NCI-H1417 treated with DMSO at 0.1 percent for 48 hours (cell line): ENCODE measurements at places on chromosomes 2 and 18.

DNA sequence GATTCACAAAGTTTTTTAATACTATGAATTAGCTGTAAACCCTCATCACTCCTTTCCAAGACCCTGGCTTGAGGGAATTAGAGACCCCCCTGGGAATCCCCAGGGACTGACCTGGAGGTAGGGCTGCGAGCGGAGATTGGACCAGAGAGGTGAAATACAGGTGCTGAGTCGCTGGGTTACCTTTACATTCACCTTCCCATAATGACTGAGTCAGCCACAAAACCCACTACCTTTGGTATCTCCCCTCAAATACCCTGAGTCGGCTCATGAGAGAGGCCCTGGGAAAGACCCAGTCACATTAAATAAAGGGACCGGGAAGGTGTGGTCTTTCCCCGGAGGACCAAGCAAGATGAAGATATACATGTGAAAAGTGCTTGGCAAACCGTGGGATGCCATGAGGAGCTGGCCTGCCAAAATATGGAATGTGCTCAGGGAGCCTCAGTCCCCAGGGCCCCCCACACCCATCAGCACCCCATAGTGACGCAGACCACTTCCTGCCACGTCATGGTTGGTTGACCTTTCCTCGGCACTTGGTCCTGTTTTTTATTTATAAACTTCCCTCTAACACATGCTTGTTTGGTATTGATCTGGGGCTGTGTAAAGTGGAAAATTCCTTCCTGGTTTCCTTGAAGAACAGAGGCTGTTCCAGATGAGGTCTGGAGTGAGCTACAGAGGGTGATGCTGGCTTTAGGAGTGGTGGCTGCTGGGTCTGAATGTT is 51.4 kb downstream of the IL1RL2 start:
- DNase-seq = no peak

- no peak for DNase-seq
Observed at GRCh38 chr2:10031886-10032745, 11.2 kb upstream of the KLF11 start.

- no peak for DNase-seq
Observed at GRCh38 chr2:223594831-223595230, 7.3 kb downstream of the SCG2 start.

- DNase-seq = no peak
Observed at GRCh38 chr18:61086657-61087056, 246.6 kb upstream of the CDH20 start.

- no peak for DNase-seq
Observed at GRCh38 chr2:23312996-23313606, 71.9 kb upstream of the KLHL29 start.

DNA sequence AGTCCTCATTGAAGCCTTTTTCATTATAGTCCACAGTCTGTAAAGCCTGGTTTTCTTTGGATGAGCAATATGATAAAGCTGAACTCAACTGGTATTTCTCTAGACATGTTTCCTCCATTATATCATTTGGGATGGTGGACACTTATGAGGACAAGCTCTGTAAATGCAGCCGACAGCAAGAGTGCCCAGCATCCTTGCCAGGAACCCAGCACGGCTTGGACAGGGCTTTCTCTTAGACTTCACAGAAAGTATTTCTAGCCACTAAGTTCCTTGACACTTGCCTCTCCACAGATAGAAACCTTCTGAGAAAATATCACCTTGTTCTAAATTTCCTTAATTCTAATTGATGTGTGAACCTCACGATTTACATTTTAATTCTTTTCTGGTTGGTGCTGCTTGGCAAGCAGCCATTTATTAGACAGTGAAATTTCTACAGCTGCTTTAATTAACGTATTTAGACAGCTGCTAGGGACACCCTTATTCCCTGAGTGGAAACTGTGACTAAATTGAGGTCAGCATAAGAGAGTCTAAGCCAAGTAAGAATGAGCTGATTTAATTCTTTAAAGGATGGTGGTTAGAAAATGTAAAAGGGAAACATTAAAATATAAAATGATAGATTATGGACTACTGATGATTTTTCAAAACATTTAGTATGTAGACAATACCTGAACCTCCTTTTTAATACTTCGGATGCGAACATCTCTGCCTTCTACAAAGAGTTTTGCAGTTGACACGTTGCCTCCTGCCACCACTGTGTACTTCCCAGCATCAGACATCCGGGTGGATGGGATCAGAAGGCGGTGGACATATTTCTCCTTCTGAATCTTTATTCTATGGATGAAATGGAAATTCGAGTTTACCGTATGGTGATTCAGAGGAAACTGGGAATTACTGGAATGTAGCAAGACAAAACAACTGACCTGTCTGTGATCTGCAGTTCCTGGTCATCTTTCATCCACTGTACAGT is 39.8 kb downstream of the TTN start:
- peak; percentile 50 for DNase-seq

- no peak for DNase-seq
Observed at GRCh38 chr2:121473512-121473911, 57.2 kb upstream of the RNU4ATAC start.

DNA sequence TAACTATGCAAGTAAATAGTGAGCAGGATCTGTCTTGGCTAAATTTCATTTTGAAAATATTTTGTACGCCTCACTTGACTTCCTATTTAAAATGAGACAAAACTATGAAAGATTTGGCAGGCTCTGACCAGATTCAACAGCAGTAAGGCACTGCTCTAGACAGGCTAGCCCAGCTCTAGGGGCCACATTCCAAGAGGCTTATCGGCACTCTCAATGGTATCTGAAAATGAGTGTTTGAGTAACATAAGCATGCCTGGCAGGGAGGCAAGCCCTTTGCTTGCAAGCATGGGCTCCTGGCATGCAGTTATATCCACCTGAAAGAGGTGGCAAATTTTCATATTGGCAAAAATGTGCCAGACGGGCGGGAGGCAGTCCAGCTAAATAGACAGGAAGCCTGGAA is 10.5 kb downstream of the CAPN13 start:
- DNase-seq = no peak

- DNase-seq = no peak
Observed at GRCh38 chr2:75140288-75140687, 59.0 kb downstream of the TACR1 start.

DNA sequence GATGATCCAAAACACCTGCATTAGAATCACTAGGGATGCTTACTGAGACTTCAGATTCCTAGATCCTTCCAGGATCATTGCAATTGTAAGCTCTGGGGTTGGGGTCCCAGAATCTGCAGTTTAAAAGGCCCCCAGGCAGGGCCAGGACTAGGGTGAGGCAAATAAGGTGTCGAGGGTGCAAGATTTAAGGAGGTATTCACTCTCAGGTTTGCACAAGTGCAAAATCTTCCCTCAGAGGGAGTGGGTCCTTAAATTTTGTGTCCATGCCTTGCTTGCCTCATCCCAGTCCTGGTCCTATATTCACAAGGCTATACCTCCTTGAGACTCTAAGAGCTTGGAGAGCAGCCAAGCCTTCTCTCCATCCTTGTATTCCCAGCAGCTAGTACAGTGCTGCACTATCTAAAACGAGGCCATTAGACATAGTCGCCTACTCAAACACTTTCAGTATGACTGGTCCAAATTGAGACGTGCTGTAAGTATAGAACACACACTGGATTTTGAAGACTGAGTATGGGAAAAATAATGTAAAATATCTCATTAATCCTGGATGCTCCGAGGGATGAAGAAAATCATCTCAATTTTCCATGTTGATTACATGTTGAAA is 31.6 kb upstream of the MREG start:
- no peak for DNase-seq

- DNase-seq = no peak
Observed at GRCh38 chr2:229221641-229222040, 49.4 kb downstream of the PID1 start.

- no peak for DNase-seq
Observed at GRCh38 chr2:52897511-52898044, 870.0 kb upstream of the CHAC2 start.

- DNase-seq = no peak
Observed at GRCh38 chr2:236758406-236758805, 188.8 kb downstream of the ACKR3 start.

- DNase-seq = no peak
Observed at GRCh38 chr18:22676423-22676822, 256.7 kb upstream of the RBBP8 start.
